Foreskin fibroblast (primary cell): ENCODE measurements at places on chromosomes 2 and 18.

DNA sequence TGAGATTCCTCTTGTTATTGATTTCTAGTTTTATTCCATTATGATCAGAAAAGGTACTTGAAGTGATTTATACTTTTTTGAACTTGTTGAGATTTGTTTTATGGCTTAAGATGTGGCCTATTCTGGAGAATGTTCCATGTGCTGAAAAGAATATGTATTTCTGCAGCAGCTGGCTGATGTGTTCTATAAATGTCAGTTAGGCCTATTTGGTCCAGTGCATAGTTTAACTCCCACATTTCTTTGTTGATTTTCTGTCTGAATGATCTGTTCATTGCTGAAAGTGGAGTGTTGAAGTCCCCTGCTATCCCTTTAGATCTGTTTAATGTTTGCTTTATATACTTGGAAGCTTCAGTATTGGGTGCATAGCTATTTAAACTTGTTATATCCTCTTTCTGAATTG, 7.1 kb upstream of the OR6B2 start:
- no peak for DNase-seq

DNA sequence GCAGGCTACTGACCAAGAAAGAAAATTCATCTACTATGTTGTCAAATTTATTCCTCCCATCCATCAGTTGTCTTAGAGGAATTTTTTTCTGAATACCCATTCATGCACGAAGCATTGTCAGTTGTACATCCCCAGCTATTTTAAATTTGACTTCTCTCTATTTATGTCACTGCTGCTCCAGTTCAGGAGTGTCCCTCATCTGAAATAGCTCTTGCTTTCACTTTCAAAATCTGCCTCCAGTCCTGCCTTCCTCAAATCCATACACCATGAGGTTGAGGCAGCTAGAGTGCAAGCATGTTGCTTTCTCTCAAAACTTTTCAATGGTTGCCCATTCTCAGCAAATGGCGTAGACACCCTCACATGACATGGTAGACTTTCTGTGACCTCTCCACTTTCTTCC, 335.4 kb upstream of the CDH2 start:
- no peak for DNase-seq

GRCh38 chr2:205543937-205544702, 138.2 kb upstream of the NRP2 start:
- DNase-seq: no peak

DNA sequence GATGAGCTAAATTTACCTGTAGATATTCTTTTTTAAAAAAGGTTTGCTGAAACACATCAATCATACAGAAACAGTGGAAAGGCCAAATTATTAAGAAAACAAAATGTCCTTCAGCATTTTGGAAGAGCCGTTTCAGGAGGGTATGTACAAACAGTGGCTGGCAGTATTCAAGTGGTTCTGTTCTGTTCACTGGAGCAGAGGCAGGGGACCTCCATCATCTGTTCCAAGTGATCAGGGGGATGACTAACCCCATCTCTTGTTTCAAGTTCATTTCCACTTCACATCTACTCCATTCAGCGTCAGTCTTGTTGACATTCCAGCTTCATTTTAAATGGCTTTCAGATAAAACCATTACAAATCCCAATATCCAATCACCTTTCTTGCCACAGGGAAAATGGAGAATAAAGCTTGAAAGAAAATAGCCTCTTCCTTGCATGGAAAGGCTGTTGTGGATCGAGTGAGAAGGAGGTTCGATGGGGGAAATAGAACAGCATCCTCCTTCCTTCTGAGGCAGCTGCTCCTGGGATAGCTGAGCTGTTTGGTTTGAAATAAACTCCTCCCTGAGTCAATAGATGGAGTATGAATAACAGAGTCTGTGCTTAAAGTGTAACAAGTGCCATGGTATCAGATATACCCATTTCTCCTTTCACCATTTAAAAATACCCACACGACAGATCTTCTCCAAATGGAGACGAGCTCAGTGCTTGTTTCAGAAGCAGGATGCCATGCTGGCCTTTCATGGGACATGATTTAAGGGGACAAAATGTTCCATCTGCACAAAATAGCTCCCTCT, 63.7 kb upstream of the OTOF start:
- no peak for DNase-seq

DNA sequence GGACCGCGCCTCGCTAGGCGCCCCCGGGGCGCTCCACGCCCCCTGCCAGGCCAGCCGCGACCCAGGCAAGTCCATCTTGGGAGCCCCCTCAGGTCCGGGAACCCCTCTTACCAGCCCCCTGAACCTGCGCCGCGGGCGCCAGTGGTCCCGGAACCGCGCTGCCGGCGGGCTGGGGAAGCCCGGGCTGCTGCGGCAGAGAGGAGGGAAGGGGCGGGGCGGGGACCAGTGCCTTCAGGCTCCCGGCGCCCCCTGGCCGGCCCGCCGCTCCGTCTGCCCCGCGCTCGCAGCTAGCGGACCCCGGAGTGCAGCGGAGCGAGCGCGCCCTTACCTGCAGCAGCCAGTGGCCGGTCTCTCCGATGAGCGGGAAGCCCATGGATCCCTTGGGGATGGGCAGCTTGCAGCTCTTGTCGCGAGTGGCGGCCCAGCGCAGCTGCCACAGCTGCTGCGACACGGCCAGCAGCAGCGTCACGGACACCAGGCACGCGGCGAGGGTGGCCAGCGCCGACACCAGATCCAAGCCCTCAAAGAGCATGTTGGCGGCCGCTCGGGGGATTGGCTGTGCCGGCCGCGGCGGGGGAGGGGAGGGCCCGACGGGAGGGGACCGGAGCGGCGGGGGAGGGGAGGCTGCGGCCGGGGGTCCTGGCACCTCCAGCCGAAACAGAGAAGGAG, at the start of gene CYP26B1:
Gene CYP26B1 (minus strand): TSS at position 560 of the 669 bp plus-strand sequence. CDS start 28 bp downstream, at position 532.
- peak; percentile 25 for DNase-seq
